ENCODE measurements at places on chromosomes 6 and 20.

- DNase-seq, result no peak
These were observed 507.6 kb upstream of the NRSN1 start for GRCh38 chr6:23618366-23618765.

DNA sequence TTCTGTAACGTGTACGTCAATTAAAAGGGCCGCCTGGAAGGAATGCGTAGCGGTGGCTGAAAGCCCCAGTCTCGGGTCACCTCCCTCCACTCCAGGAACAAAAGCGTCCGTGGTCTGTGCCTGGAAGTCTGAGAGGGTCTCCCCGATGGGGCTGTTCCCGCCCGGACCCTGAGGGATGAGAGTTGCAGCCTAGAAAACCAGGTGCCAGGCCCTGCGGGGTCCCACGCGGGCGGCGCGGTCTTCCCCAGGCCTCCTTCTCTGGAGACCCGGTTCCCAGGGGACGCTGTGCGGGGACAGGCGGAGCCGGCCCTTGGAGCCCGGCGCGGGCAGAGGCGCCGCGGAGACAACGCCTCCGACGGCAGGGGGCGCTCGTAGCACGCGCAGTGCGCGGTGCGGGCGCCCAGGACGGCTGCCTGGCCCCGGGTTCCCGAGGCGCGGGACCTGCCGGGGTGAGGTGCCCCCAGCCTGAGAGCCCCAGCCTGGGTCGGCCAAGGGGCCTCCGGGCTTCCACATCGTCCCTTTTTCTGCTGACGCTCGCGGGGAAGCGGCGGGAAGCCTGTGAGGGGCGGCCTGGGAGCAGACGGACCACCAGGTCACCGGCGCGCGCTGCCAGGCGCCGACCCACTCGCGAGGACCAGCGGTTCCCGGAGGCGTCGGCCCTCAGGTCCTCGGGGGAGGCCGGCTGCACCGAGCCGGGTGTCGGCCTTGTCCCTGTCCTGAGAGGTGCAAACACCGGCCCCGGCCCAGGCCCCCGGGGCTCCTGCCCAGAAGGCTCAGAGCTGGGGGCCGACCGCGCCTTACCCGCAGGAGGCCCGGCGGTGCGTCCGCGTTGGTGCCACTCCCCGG is 5.3 kb upstream of the FOXC1 start:
- peak; percentile 44 for DNase-seq

DNA sequence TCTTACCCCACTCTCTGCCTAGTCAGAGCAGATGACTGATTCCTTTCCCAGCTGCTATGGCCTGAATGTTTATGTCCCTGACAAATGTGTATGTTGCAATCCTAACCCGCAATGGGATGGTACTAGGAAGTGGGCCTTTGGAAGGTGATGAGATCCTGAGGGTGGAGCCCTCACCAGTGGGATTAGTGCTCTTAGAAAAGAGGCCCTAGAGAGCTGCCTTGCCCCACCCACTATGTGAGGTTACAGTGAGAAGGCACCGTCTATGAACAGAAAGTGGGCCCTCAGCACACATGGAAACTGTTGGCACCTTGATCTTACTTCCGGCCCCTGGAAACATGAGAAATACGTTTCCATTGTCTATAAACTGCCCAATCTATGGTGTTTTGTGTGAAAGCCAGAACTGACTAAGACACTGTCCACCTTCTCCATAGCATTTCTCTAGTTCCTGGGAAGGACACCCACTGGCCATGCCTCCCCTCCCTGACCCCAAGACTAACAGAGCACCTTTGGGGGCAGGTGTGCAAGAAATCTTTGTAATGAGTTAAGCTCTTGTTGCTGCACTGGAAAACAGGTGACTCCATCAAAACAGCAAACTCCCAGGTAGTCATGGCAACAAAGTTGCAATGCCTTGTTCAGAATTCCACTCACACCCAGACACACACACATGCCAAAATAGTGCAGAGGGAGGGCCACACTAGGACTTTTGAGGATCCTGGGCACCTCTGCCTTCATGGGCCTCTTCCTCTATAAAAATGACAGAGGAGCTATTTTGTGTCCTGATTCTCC is 16.2 kb downstream of the GABRR2 start:
- DNase-seq, result no peak

DNA sequence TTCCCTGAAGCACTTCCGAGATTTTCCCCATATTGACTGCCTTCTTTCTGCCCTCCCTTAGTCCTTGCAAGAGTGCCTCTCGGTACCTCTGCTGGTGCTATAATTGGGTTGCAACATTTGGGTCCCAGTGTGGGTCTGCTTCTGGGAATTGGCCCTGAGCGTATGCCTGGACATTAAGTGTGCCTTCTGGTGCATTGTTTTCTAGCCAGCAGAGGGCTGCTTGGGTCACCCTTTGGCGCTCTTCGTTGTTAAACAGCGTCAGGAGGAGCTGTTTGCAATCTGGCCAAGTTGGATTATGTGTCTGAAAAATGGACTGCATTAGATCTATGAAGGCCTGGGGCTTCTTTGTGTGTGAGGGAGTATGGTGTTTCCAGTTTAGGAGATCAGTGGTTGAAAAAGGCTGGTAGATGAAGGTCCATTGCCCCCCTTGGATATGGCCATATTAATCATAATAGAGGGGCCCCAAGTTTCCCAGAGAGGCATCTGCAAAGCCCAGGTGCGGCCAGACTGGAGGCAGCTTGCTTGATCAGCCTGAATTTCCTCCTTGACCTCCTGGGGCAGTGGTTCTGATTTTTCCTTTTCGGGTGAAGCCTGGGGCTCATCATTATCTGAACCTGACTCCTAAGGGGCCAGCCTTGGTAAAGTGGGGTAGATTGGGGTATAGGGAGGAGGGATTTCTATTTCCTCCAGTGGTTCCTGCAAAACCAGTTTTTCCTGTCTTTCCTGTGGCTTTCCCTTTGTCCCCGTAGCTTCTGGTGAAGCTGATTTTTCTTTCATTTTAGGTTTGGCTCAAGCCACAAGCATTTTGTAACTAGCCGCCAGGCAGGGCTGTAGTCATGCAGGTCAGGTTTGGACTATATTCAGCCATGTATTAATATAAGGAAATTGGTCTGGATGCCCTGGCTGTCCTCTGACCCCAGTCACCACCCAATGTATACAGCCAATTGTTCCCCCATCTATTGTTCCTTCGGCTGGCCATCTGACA is 85.4 kb upstream of the GPR6 start:
- no peak for DNase-seq

- DNase-seq, result no peak
These were observed 137.2 kb upstream of the ADGRB3 start for GRCh38 chr6:68497927-68498326.

DNA sequence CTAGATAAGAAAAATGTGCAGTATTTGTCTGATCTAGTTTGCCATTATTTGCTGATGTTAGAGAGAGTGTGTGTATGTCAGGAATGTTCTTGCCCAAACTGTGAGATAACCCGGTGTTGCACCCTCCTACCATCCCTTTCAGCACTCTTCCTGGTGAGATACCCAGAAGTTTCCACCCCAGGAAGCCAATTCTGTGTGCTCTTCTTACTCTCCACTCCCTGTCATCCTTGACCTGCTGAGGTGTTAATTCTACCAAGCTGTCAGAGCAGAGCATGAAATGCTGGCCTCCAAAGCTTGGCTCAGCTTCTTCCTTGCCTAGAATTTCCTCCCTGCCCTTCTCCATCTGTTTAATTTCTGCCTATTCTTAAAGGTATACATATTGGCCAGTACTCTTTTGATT is 237.3 kb upstream of the CNR1 start:
- no peak for DNase-seq

DNA sequence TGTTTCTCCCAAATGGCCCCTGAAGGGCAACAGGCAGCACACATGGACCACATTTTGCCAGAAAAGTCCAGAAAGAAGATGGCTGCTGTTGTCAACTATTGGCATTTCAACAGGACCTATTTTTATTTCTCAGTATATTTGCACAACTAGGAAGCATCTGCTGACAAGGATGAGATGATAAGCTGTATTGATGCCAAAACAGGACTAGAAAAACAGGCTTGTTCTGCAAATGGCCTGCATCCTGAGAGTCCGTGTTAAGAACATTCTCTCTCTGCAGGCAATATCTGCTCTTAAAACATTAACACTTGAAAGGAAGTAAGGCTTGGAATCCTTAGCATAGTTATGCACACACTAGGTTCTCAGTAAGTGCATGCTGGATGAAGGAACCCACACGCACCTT is 283.7 kb downstream of the ESR1 start:
- DNase-seq, result no peak

GRCh38 chr6:37054171-37054570 is 48.7 kb downstream of the FGD2 start:
- no peak for DNase-seq

DNA sequence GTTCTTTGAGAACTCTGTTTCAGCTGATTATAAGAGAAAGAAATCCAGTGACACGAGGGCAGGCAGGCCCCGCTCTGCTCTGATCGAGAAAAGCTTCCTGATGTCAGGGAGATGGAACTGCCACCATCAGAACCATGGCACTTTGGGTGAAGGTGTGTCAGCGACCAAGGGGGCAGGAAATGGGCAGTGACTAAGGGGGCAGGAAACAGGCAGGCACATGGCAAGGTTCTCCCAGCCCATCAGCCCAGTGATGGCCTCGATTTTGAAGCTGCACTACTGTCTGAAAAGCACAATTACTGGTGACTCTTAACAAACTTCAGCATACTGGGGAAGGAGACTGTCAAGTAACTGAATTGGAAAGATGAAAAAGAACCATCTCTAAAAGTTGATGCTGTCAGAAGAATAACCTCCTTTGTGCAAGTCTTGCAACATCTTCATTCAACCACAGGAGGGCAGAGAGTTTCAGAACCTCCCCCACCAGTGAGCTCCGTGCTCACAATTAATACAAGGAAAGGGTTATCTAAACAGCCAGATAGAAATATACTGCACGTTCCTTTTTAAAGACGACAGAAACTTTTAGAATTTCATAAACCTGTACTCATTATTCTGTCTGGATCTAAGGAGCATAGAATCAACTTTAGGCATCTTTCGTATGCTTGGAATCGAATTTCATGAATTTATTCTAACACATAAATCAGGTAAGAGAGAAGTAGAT is 39.1 kb downstream of the TMX4 start:
- DNase-seq, result no peak

DNA sequence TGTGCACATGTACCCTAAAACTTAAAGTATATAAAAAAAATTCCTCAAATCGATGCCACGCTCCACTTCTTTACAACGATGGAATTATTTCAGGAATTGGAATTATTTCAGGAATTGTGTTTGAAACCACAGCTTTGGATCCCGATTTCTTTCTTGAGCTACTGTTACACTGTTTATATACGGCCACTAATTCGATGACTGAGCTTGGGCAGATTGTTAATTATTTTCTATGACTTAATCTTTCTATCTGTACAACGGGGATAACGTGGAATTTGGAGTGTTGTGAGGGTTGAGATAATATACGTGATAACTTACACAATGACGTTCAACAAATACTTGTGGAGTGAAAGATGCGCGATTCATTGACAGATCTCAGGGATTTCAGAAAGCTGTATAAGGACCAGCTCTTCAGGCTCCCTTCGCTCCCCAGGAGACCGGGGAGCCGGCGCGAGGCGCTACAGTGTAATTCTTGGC is 171.3 kb downstream of the SLC16A10 start:
- no peak for DNase-seq

DNA sequence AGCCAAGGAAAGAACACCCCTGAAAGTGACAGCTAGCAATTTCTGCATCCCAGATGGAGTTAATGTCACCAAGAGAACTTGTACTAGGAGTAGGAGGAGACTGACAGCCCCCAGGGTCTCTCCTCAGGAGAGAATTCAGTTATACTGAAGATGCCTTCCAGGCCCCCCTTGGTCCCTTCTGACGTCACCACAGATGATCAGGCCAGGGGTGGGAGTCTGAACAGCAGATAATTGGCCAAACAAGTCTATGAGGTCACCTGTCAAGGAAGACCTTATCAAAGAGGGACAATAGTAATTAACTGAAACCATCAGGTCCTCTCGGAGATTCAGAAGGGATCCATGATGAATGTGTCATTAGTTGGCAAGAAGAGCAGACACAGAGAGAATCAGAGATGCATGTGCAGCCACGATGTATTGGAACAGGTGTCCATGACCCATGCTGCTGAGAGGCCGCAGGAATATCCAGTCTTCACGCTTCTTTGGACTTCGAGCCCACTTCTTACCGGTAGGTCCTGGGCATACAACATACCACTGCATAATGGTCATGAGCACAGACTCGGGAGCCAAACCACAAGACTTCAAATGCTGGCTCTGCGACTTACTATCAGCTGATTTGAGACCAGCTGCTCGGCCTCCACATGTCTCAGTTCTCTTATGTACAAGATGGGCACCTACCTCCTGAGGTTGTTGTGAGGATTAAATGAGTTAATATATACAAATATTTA is 10.2 kb downstream of the TRIM10 start:
- DNase-seq, result no peak
